ENCODE measurements at places on chromosomes 16 and 17.
A peak's percentile ranks its signal among the peaks of the same experiment; 100 is the strongest.

DNA sequence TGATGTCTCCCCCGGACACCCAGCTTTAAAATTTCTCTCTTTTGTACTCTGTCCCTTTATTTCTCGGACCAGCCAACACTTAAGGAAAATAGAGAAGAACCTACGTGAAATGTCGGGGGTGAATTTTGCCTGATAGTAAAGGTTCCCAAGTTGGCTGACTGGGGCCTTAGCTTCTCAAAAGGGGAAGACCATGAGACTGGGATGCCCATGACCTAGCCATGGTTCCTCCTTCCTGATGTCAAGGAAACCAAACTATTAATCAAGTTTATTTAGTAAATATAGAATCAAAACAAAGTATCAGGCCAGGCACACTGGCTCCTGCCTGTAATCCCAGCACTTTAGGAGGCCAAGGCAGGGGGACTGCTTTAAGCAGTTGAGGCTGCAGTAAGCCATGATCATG is 2.4 kb upstream of the EIF1 start:
- no peak for DNase-seq

- DNase-seq = peak; percentile 67
These were observed 89.9 kb downstream of the TBC1D16 start for GRCh38 chr17:79945591-79946255.

GRCh38 chr16:75042426-75043174 is 43.8 kb downstream of the ZNRF1 start:
- DNase-seq = no peak

DNA sequence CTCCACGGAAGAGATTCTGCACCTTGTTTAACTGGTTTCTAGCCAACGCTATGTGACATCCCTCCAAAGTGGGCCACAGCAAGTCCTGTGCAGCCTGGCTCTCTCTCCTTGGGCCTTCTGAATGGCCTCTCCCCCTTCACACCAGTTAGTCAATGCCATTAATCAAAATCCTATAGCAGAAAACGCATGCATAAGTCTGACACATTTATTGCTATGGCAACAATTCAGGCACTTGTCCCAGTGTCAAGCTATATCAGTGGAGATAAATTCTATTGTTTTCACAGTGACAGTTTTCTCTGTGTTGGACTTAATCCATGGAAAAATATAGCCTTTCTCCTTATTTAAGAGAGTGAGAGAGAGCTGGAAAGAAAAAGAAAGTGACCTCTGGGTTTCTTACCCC is 87.2 kb upstream of the TOX3 start:
- no peak for DNase-seq

GRCh38 chr17:69111794-69112193 is 29.9 kb downstream of the ABCA6 start:
- no peak for DNase-seq

- DNase-seq = no peak
These were observed 2.1 kb downstream of the SCARF1 start for GRCh38 chr17:1643293-1643998.

DNA sequence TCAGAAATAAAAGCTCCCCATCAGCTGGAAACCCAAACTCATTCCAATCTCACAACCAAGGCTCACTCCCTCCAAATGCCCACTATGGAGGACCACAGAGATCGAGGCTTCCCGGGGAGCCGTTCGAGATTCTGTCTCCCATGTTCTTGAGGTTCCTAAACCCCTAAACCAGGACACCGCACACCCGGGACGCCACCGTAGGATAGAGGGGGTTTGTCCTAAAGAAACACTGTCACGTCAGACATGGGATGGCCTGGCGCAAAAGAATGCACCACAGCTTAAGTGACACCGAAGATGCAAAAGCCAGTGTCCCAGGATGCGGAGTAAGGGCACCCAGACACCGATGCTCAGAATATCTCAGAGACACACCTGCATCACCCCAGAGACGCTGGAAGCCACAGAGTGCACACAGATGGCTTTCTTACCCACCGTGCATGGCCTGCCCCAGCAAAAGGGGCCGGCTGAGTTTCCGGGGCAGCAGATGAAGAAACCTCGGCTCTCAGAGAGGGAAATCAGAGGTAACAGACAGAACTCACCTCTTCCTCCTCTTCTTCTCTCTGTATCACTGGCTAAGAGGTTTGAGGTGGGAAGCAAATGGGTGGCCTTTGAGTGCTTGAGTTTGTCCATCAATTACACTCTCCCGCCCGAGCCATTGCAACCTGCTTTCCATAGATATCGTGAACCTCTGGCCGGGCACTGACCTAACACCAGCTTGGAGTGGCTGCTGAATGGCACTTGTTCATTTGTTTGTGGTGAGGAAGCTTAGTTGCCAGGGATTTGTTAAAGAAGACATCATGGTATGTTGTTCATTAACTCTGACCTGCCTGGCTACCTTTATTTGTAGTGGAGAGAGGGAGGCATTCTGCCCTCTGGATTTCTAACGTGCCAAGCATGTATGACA is 65.1 kb upstream of the TNRC6C start:
- no peak for DNase-seq

DNA sequence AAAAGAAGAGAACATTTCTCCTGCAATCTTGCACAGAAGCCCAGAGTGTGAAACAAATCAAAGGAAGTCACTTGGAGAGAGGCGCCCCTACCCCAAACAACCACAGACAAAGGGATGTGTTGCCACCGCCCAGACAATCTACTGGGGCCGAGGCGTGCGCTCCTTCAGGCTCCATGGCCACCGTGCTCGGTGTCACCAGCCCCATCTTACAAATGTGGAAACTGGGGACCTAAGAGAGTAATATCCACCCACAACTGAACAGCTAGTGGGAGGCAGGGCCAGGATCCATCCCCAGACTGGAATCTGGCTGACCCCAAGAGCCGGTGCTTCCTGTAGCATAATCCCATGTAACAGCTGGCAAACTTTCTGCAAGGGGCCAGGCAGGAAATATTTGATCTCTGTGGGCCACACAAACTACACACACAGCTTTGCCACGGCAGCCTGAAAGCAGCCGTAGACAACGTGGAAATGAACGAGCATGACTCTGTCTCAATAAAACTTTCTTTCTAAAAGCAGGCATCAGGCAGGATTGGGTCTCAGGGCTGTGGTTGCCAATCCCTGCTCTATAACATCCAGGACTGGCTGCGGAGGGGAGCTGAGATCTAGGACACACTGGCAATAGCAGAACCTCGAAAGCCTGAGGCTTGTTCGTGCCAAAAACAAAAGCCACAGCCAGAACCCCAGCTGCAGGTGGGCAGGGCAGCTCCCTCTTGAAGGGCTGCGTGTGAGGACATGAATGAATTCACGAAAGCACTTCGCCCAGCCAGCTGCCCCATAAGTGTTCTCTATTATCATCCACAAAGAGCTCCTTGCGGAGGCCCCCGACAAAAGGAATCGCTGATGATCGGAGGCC is 26.6 kb upstream of the GINS2 start:
- no peak for DNase-seq

DNA sequence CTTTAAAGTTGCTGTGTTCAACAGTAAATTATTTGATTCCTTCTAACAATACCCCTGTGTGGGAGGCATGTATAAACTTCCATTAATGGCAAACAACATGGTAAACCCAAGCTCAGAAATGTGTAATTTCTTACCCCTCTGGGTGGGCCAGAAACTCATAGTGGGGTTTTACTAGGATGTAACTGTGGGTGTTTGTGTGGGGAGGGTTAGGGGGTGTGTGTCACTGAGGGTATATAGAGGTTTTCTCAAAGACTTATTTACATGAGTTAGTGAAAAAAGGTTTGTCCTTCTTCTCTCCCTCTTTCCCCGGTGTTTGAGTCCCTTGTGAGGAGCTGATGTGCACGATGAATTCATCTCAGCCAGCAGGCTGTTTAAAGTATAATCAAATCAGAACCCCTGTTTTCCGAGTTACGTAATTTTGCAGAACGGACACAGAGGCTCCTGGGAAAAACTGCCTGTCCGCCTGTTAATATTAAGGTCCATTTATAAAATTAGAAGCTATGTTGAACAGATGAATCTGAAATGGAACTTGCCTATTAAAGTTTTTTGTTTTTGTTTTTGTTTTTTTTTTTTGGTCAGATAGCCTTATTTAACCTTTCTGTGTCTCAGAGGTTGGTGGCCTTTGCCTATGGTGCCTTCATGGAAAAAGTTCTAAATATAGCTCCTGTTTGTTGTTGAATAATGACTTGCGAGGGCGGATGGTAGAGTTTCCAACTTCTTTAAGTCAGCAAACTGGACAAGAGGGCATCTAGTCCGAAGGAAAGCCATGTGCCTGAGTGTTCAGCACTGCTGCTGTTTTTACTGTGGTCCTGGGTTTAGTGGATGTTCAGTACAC is 73.3 kb downstream of the MSI2 start:
- no peak for DNase-seq

GRCh38 chr17:28702026-28702751 is 9.5 kb downstream of the PROCA1 start:
- DNase-seq = no peak

DNA sequence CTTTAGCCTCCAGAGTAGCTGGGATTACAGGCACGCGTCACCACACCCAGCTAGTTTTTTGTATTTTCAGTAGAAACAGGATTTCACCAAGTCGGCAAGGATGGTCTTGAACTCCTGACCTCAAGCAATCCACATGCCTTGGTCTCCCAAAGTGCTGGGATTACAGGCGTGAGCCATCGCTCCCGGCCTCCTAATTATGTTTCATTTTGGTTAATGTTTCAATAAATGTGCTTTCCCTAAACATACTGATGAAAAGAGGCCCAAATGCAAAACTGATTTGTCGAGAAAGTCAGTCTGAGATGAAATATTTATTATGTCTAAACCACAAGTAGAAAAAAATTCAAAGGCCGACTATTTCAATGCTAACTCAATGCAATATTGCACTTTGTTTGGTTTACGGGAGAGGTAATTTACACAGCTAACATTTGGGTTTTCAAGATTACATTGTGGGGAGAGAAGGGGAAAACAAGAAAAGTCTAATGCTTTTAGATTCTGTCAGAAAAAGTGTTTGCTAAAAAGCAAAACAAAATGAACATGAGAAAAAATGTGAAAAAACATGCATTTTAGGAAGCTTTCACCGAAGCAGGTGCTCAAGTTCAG is 9.8 kb downstream of the STAT3 start:
- no peak for DNase-seq

- no peak for DNase-seq
These were observed 1280.3 kb downstream of the CDH8 start for GRCh38 chr16:60755907-60756306.

DNA sequence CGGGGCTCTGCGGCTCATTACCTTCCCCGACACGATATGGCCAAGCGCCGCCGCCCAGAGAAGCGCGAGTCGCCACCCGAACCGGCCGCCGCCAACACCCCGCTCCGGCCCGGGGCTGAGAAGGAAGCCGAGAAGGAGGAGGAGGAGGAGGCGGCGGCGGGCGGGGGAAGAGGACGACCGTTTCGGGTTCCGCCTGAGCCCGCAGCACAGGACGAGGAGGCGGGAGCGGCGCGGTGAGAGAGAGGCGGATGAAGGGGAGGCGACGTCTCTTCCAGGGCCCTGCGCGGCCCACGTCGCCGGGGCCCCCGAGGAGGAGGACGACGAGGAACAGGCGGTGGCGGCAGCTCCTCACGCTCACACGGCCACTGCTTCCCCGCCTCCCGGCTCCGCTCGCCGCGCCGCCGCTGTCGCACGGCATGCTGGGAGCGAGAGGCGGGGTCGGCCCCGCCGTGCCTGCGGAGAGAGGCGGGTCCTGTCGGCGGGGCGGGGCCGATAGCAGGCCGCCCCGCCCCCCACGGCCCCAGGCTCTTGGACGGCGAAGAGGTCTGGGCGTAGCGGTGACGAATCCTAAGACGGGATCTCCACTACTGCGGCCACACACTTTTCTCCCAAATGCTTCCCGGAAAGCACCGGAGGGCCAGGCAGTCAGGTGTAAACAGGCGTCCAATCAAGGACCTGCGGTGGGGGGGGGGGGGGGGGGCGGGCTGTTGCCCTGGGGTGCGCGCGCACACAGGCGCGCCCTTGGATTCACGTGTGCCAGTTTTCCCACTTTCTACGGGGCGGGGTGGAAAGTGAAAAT is 97.3 kb upstream of the METTL9 start:
- DNase-seq = peak; percentile 99

GRCh38 chr17:81440051-81440471 is 44.8 kb downstream of the BAHCC1 start:
- DNase-seq = no peak

- DNase-seq = no peak
These were observed 49.3 kb upstream of the MNT start for GRCh38 chr17:2450016-2450650.

DNA sequence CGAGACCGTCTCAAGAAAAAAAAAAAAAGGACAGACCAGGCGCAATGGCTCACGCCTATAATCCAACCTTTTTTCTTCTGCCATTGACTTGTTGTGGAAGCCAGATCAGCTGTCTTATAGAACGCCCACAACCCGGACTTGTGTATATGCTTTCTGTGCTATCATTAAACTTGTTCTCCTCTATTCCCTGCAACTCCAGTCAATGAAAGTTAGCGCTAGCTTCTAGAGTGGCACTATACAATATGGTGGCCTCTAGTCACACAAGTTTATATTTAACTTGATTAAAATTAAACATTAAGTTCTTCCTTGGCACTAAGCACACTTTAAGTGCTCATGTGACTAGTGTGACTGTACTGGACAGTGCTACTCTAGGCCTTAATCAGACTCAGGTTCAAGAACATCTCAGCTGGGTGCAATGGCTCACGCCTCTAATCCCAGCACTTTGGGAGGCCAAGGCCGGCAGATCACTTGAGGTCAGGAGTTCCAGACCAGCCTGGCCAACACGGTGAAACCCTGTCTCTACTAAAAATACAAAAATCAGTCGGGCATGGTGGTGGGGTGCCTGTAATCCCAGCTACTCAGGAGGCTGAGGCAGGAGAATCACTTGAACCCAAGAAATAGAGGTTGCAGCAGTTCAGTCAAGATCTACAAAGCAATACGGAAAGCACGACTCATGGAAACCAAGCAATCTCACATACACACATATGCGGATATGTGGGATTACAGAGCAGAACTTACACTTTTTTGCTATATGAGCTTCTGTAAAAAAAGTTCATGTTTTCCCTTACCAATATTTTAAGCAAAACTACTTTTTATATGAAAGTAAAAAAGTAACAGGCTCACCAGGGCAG is 18.8 kb upstream of the GLG1 start:
- no peak for DNase-seq

- DNase-seq = no peak
These were observed 4.5 kb upstream of the NAT9 start for GRCh38 chr17:74780443-74781238.

GRCh38 chr16:84787263-84787622 is 32.5 kb upstream of the CRISPLD2 start:
- DNase-seq = no peak

- no peak for DNase-seq
These were observed 23.0 kb upstream of the GNA13 start for GRCh38 chr17:65079489-65079900.

- DNase-seq = no peak
These were observed 3.6 kb upstream of the KDM8 start for GRCh38 chr16:27199736-27200135.
